Mucosa of descending colon (tissue), 3 donors: ENCODE measurements at places on chromosomes 6 and 20. TPM values are rescaled to one million over a fixed set of nuclear protein-coding genes. Genes with fewer than 3 reads are reported as not detected.

The MYMX gene
- total RNA-seq = 0.39 TPM

The MPIG6B gene
- total RNA-seq = 0.57 TPM

- no peak for DNase-seq
Measured at GRCh38 chr6:131391116-131391515, 181.9 kb upstream of the ARG1 start.

DNA sequence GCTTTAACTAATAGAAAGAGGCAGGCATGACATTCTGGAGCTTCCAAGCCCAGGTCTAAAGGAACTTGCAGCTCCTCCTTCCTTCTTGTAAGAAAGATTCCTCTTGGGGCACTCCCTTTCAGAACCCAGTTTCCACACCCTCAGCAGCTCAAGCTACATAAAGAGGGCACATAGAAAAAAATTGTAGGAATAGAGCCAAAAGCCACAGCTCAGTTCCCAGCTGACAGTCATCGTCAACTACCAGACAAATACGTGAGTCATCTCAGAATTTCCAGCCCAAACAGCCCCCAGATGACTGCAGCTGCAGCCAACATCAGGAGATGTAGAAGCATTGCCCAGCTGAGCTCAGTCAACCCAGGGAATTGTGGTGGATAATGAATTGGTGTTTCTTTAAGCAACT is 349.8 kb upstream of the ARID1B start:
- DNase-seq = peak; percentile 42

- DNase-seq = no peak
Measured at GRCh38 chr6:5241252-5241651, 19.5 kb downstream of the LYRM4 start.

DNA sequence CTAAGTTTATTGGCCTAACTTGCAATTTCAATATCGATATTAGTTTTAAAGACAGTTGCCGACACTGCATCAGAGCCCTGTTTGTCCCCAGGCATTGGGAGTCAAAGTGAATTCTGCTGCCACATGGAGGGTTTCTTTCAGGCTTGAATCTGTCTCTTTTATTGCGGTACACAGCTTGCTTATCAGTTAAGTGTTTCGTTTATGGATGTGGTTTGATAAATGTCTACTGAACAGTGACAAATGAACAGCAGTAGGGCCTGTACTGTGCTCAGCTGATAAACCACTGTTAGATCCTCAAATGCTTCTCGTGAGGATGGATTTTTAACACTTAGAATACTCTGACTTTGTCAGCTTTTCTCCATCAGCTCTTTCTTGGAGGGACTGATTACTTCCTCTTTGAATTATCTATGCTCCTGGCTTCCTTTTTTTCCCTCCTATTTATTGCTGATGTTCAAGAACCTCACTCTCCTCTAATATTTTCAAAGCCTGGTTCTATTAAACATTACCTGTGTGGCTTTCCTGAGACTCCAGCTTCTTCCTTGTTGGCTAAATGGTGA is 240.8 kb downstream of the PLCB1 start:
- no peak for DNase-seq

DNA sequence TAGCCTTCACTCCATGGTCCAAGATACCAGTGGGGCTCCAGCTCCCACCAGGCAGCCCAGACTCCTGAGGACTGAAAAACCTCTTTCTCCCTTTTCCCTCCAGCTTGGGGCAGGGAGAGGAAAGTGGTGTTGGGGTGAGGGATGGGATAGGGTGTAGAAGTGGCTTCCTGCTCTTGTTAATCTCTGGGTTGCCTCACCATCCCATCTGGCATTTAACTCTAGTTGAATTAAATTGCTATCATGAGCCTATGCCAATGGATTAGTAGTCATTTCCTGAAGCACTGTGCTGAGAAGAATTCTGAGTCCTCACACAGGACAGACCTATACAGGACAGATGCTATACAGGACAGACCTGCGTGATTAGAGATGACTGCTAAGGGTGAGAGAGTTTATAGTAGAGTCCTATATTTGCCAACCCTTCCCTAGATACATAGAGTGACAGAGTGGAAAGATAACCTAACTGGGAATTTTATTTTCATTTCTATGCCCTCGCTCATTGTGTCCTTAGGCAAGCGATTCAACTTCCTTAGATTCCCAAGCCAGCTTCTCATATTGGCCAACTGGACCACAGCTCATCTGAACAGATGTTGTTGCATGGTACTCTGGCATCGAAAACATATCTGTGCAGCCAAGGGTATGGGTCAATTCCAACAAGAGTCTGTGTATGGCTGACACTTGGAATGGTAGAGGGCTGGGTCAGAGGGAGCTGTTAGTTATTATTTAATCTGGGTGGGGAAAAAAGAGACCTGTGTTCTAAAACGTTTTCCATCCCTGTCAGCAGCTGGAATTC is 42.8 kb downstream of the MCHR2 start:
- no peak for DNase-seq

DNA sequence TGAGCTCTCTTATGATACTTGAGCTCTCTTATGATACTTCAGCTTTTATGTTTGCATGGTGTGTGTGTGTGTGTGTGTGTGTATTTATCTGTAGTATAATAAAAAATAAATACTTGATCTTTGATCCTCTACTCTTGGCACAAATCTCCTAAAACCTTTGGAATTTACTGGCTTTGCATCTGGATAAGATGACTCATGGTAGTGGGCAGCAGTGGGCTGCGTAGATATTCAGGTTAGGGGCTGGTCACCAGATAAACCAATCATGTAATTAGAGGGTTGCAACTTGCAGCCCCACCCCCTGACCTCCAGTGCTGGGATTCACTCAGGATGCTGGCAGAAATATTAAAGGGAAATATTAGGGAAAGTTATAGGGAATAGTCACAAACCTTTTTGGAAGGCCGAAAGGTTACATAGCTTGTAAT is 151.9 kb upstream of the COL21A1 start:
- DNase-seq = no peak

The PSMB8 gene
- 94.7 TPM for total RNA-seq

The RNF39 gene
- not detected for total RNA-seq

DNA sequence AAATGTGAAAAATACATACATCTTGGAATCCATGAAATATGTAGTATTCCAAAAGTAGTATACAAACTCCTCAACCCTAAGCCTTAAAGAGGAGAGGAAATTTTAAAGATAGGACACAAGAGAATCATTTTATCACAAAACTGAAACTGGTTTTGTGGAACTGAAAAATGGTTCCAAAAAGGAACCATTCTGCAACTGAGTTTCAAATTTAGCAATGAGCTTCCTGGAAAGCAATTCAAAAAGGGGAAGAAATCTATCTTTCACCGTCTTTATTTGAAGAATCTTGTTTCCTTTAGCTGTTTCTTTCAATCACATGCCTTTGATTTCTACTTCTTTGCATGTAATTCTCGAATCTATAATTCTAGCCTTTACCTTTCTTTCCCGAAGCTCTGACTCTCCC is 32.2 kb upstream of the LAMP5 start:
- no peak for DNase-seq

- no peak for DNase-seq
Measured at GRCh38 chr6:68196645-68197044, 438.4 kb upstream of the ADGRB3 start.

- DNase-seq = no peak
Measured at GRCh38 chr6:15425947-15426346, 180.1 kb downstream of the JARID2 start.

The SPATS1 gene
- not detected for total RNA-seq

The CGA gene
- total RNA-seq = not detected

GRCh38 chr6:109579361-109579760 is 96.3 kb upstream of the ZBTB24 start:
- no peak for DNase-seq

The LHFPL5 gene
- total RNA-seq = not detected

DNA sequence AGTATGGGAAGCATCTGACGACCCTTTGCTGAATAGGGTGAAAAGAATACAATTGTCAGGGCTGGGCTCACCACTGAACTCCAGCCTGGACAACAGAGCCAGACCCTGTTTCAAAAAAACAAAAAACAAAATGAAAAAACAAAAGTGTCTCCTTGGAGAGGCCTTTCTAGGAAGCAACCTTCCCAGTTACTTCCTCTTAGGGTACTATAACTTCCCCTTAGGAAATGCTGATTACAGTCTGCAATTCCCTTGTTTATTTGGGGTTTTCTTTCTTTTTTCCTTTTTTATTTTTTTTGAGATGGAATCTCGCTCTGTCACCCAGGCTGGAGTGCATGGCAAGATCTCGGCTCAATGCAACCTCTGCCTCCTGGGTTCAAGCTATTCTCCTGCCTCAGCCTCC is 20.5 kb upstream of the TTPAL start:
- no peak for DNase-seq

- DNase-seq = peak; percentile 92
Measured at GRCh38 chr20:56358600-56359211, at the start of gene FAM210B. Gene FAM210B (plus strand): TSS chr20:56358974. CDS start chr20:56359006, 32 bp downstream.

The DNAH8 gene
- total RNA-seq = 0.03 TPM

- no peak for DNase-seq
Measured at GRCh38 chr6:88008831-88009231, 38.8 kb upstream of the SPACA1 start.

DNA sequence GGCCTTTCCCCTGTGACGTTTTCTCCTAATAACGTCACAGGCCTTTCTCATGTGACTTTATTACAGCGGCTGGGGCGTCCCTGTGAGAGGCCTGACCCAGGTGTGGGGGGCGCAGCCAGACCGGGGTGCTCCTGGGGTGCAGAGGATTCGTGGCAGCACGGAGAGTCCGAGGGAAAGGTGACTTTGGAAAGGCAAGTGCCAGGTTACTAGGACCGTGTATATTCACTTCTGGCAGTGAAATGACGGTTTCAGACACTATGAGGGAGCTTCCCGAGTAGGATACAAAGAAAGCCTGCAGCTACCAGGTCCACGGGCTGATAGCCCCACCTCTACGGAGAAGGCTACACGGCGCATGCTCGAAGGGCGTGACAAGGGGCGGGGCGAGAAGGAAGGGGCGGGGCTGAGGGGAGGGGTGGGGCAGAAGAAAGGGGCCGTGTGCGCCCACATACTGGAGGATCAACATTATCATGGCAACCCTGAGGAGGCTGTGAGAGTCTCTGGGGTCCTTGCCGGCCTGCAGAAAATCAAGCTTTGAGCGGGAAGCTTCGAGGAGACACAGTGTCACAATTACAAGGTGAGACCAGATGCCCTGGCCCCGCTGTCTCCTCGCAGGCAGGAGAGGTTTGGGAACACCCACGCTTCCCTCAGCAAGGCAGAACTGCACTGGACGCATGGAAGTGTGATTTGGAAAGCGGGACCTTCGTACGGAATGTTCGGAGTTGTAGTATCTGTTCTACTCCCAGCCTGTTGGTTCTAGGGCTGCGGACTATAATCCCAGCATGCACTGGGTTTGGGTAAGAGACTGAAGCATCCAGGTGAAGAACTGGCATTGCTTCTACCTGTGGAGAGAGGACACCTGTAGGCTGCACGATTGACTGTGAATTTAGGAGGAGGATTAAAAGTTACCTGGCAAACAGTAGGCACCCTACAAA is 54.4 kb upstream of the ZNF337 start:
- DNase-seq = peak; percentile 74

DNA sequence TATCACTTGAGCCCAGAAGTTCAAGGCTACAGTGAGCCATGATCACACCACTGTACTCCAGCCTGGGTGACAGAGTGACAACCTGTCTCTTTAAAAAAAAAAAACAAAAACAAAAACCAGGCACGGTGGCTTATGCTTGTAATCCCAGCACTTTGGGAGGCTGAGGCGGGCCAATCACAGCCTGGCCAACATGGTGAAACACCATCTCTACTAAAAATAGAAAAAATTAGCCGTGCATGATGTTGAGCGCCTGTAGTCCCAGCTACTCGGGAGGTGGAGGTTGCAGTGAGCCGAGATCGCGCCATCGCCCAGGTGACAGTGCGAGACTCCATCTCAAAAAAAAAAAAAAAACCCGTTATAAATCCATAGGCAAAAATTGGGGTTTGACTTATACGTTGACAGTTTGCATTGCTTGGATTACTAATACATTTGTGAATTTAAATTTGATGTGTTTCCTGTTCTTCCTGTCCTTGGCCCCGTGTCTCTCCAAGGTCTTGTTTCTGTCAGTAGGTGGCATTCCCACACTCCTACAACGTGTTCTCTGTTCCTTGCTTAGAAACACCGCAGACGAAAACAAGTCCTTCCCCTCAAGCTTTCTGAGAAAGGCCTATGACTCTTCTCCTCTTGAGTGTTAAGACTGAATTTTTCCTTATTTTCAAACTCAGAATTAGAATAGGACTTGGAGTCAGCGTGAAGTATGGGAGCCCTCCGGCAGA is 147.0 kb downstream of the DTNBP1 start:
- no peak for DNase-seq
